Peyer's patch (tissue), 4 donors: ENCODE measurements at places on chromosomes 2 and 18. TPM values are rescaled to one million over a fixed set of nuclear protein-coding genes. Genes with fewer than 3 reads are reported as not detected.

DNER gene
- 1.3 TPM for total RNA-seq

SMARCAL1 gene
- total RNA-seq, result 27.3 TPM

SERPINB5 gene
- 7.4 TPM for total RNA-seq

TMEM198 gene
- 6.6 TPM for total RNA-seq

CD207 gene
- total RNA-seq, result not detected

MALL gene
- 600 TPM for total RNA-seq

CCBE1 gene
- total RNA-seq, result 2.8 TPM

TLX2 gene
- total RNA-seq, result 0.53 TPM

DNA sequence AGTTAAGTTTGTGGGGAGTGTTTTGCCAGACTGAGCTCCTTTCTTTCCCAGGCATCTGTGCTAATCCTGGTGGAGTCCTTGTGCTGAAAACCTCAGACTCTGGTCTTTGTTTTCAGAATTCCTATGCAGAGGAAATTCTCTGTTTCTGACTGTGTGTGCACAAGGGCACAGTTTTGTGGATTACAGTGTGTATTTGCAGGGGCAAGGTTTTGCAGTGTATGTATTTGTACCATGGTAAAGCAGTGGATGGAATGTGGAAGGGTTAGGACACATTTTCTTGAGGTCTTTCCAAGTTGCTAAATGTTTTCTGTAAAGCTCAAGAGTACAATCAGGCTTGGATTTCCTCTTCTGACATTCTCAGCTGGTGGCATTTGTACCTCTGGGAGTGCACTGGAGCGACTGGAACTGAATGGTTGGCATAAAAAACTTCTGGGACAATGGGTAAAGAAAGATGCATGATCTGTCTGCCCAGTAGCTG lies 139.5 kb upstream of the RND3 start:
- H3K27me3 ChIP-seq, result no peaks in the 10 kb centered on the region
- H3K4me1 ChIP-seq, result no peaks in the 10 kb centered on the region
- no peaks in the 10 kb centered on the region for H3K36me3 ChIP-seq
- DNase-seq, result no peak
- H3K27ac ChIP-seq, result no peak overlapping the region

- H3K27me3 ChIP-seq, result no peaks in the 10 kb centered on the region
- no peaks in the 10 kb centered on the region for H3K36me3 ChIP-seq
- no peak overlapping the region for H3K27ac ChIP-seq
- no peak for DNase-seq
These were observed 612.0 kb downstream of the IRS1 start for GRCh38 chr2:226187616-226188015.

GRCh38 chr2:209757163-209757562 lies 14.5 kb upstream of the UNC80 start:
- H3K4me1 ChIP-seq, result no peaks in the 10 kb centered on the region
- H3K27me3 ChIP-seq, result no peaks in the 10 kb centered on the region
- H3K4me3 ChIP-seq, result no peak overlapping the region
- H3K36me3 ChIP-seq, result no peaks in the 10 kb centered on the region
- H3K27ac ChIP-seq, result no peak overlapping the region

GRCh38 chr2:42133771-42134195 lies 35.4 kb upstream of the EML4 start:
- no peak overlapping the region for H3K4me3 ChIP-seq
- peak overlapping the region; percentile 81 for H3K27ac ChIP-seq
- no peaks in the 10 kb centered on the region for H3K36me3 ChIP-seq
- H3K27me3 ChIP-seq, result no peaks in the 10 kb centered on the region
- no peak for DNase-seq
- peaks cover 19% of the 10 kb centered on the region for H3K4me1 ChIP-seq

GRCh38 chr2:177165061-177165583 lies 47.5 kb upstream of the HNRNPA3 start:
- no peaks in the 10 kb centered on the region for H3K36me3 ChIP-seq
- H3K4me3 ChIP-seq, result peak overlapping the region; percentile 43
- H3K4me1 ChIP-seq, result no peaks in the 10 kb centered on the region
- H3K27me3 ChIP-seq, result no peaks in the 10 kb centered on the region
- no peak for DNase-seq

- DNase-seq, result no peak
- H3K36me3 ChIP-seq, result no peaks in the 10 kb centered on the region
- H3K27ac ChIP-seq, result peak overlapping the region; percentile 10
- H3K27me3 ChIP-seq, result no peaks in the 10 kb centered on the region
- peaks cover 13% of the 10 kb centered on the region for H3K4me1 ChIP-seq
These were observed 447 bp downstream of the TRAF3IP1 start for GRCh38 chr2:238320648-238321281.

DNA sequence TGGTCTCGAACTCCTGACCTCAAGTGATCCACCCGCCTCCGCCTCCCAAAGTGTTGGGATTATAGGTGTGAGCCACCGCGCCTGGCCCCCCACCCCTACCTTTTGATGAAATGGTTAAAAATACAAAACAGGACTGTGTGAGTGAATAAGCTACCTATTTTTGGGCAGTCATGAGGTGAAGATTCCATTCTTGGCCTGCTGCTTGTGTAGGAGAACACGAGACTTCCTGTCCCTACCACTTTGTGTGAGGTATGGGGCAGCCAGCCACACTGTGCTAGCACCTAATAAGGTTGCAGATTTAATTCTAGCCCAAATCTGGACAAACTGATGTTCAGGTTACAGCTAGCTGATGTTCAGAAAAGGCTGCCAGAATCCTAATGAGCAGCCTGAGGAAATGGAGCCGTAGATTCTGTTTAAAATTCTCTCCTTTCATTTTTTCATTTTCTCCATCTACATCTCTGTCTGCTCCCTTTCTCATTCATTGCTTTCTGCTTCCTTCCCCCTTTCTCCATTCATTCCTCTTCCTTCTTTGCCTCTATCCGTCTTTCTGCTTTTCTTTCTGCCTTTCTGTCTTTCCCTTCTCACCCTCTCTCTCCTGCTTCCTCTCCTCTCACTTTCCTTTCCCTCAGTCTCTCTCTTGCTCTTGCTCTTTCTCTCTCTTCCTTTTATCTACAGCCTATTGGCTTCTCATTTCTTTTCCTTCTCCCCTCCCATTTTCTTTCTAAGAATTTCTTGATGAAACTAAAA lies 4.6 kb upstream of the LTBP1 start:
- H3K36me3 ChIP-seq, result no peaks in the 10 kb centered on the region
- no peaks in the 10 kb centered on the region for H3K27me3 ChIP-seq
- no peak overlapping the region for H3K4me3 ChIP-seq
- H3K27ac ChIP-seq, result no peak overlapping the region

GRCh38 chr2:189370719-189371118 lies 70.6 kb upstream of the WDR75 start:
- no peaks in the 10 kb centered on the region for H3K4me1 ChIP-seq
- no peak overlapping the region for H3K4me3 ChIP-seq
- no peak for DNase-seq
- H3K27ac ChIP-seq, result no peak overlapping the region

GRCh38 chr2:209348433-209348832 lies 75.4 kb upstream of the MAP2 start:
- H3K27me3 ChIP-seq, result no peaks in the 10 kb centered on the region
- no peak for DNase-seq
- no peak overlapping the region for H3K4me3 ChIP-seq
- H3K36me3 ChIP-seq, result no peaks in the 10 kb centered on the region
- no peaks in the 10 kb centered on the region for H3K4me1 ChIP-seq

DNA sequence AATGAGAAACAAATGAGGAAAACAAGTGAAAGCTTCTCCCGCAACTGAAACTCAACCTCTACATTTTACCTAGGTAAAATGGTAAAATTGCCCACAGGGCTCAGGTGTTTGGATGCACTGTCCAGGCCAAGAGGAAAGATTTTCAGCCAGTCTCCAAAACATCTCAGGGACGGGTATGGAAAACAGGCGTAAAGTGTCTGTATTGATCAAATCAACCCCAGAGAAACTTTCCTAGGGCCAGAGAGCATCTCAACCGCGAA lies 361 bp upstream of the HAT1 start:
- H3K4me1 ChIP-seq, result peaks cover 12% of the 10 kb centered on the region
- H3K27ac ChIP-seq, result peak overlapping the region; percentile 83
- H3K36me3 ChIP-seq, result no peaks in the 10 kb centered on the region
- H3K4me3 ChIP-seq, result peak overlapping the region; percentile 71

- no peak overlapping the region for H3K27ac ChIP-seq
- H3K4me3 ChIP-seq, result no peak overlapping the region
- no peak for DNase-seq
- H3K36me3 ChIP-seq, result no peaks in the 10 kb centered on the region
These were observed 92.8 kb upstream of the APCDD1 start for GRCh38 chr18:10361660-10362059.

DNA sequence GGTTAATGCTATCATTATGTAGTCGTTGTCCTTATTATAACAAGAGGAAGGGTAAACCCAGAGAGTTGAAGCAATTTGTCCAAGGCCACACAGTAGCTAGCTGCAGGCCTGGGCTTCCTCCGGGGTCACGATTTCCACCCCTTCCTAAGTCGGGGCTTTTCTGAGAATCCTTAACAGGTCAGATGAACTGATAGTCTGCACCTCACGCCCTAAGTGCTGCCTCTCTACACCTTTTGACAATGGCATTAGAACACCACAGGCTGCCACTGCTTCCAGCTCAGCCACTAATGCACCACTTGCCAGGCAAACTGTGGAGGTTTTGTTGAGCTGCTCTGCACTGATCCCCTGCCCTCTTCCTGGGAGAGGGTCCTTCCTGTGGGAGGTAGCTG lies 37.7 kb downstream of the FOSL2 start:
- no peak overlapping the region for H3K4me3 ChIP-seq
- H3K36me3 ChIP-seq, result no peaks in the 10 kb centered on the region
- no peaks in the 10 kb centered on the region for H3K27me3 ChIP-seq
- peak; percentile 34 for DNase-seq

GRCh38 chr2:178478130-178478438 lies 316 bp downstream of the FKBP7 start:
- DNase-seq, result no peak
- H3K36me3 ChIP-seq, result no peaks in the 10 kb centered on the region
- peak overlapping the region; percentile 55 for H3K4me3 ChIP-seq
- H3K4me1 ChIP-seq, result peaks cover 27% of the 10 kb centered on the region
- H3K27me3 ChIP-seq, result no peaks in the 10 kb centered on the region

- no peak overlapping the region for H3K4me3 ChIP-seq
- no peak overlapping the region for H3K27ac ChIP-seq
- peaks cover 7% of the 10 kb centered on the region for H3K36me3 ChIP-seq
- no peaks in the 10 kb centered on the region for H3K27me3 ChIP-seq
- no peak for DNase-seq
These were observed 20.5 kb downstream of the PUM2 start for GRCh38 chr2:20330192-20330591.

- DNase-seq, result no peak
- H3K27ac ChIP-seq, result no peak overlapping the region
- no peaks in the 10 kb centered on the region for H3K27me3 ChIP-seq
- no peaks in the 10 kb centered on the region for H3K4me1 ChIP-seq
- no peaks in the 10 kb centered on the region for H3K36me3 ChIP-seq
These were observed 434.5 kb upstream of the KLHL29 start for GRCh38 chr2:22950431-22950830.

- DNase-seq, result no peak
- H3K27me3 ChIP-seq, result no peaks in the 10 kb centered on the region
- H3K36me3 ChIP-seq, result no peaks in the 10 kb centered on the region
These were observed 531.5 kb upstream of the SALL3 start for GRCh38 chr18:78448106-78448505.

- H3K4me1 ChIP-seq, result no peaks in the 10 kb centered on the region
- H3K27me3 ChIP-seq, result no peaks in the 10 kb centered on the region
- H3K36me3 ChIP-seq, result no peaks in the 10 kb centered on the region
- no peak overlapping the region for H3K27ac ChIP-seq
- DNase-seq, result no peak
- no peak overlapping the region for H3K4me3 ChIP-seq
These were observed 84.3 kb downstream of the ACSL3 start for GRCh38 chr2:222944971-222945740.

GRCh38 chr2:221439761-221440479 lies 132.2 kb downstream of the EPHA4 start:
- H3K4me1 ChIP-seq, result no peaks in the 10 kb centered on the region
- H3K36me3 ChIP-seq, result no peaks in the 10 kb centered on the region
- no peak for DNase-seq
- no peaks in the 10 kb centered on the region for H3K27me3 ChIP-seq
- H3K27ac ChIP-seq, result no peak overlapping the region

- no peak overlapping the region for H3K4me3 ChIP-seq
- no peaks in the 10 kb centered on the region for H3K36me3 ChIP-seq
- DNase-seq, result no peak
These were observed 83.1 kb downstream of the SEPTIN10 start for GRCh38 chr2:109530712-109531111.

DNA sequence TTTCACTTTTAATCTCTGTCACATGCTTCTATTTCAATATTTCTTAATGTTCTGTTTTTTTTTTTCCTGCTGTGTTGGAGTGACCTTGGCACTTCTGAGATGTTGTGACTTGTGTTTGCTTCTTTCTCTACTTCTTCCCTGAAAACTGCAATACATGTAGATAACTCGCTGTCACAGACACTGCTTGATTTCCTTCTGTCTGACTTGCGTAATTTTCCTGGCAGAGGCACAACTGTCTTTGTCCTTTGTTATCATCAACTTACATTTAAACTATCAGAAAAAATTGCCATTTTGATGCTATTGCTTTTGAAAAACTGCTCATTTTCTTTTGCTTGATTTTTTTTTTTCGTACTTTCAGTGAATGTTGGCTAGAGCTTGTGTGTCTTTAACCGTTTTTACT lies 69.0 kb downstream of the BABAM2 start:
- peaks cover 4% of the 10 kb centered on the region for H3K4me1 ChIP-seq
- no peaks in the 10 kb centered on the region for H3K36me3 ChIP-seq
- no peak overlapping the region for H3K4me3 ChIP-seq
- H3K27me3 ChIP-seq, result no peaks in the 10 kb centered on the region

DNA sequence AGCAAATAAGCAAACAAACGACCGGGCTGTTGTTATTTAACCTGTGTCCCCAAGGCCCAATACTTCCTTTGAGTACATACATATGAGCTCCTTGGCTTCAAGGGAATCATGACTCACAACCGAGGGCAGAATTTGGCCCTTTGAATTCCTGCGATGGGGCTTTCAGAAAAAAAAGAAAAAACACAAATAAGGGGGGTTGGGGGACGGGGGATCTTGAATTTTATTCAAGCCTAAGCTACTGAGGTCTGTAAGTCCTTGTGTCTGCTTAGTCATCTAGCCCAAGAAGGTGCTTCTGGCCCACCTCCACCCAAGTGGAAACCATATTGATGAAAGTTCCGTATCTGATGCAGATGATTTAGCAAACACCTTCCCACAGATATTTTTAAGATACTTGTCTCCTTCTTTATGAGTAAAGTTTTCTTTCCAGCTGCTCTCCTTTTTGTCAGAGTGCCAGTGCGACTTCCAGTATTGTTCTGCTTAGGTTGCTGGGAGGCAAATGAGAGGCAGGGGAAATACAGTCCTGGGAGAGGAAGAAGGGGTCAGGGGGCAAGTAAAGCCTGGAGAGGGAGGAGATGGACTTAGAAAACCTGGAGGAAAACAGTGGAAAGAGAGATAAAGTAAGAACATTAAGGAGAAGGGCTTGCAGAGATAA lies 169.6 kb downstream of the ZEB2 start:
- H3K4me1 ChIP-seq, result no peaks in the 10 kb centered on the region
- no peak for DNase-seq
- no peaks in the 10 kb centered on the region for H3K27me3 ChIP-seq
- H3K36me3 ChIP-seq, result no peaks in the 10 kb centered on the region

DNA sequence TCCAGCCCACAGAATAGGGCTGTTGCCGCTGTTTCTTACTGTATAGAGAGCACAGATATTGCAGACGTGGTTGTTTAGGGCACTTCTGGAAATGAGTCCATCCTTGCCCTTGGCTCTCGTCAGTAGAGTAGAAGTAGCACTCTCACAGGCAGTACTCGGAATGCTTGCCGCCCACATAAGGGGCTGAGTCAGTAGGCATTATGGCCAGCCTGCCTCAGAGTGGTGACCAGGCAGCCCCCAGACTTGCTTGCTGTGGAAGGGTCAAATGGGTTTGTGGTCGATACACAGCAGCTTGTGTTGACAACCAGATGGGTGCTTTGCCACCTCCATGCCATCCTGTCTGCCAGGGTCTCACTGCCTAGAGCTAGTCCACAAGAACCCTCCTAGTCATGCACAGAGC lies 38.7 kb downstream of the PLEKHB2 start:
- no peaks in the 10 kb centered on the region for H3K27me3 ChIP-seq
- H3K36me3 ChIP-seq, result no peaks in the 10 kb centered on the region
- H3K4me1 ChIP-seq, result no peaks in the 10 kb centered on the region
- no peak for DNase-seq
- no peak overlapping the region for H3K4me3 ChIP-seq
- no peak overlapping the region for H3K27ac ChIP-seq
